ENCODE measurements at places on chromosomes 7 and 10. TPM values are rescaled to one million over a fixed set of nuclear protein-coding genes. Genes with fewer than 3 reads are reported as not detected.

EPHB6 gene
- 6.5 TPM for total RNA-seq

GRCh38 chr7:106243893-106244292 is 40.9 kb downstream of the NAMPT start:
- DNase-seq, result no peak

DNA sequence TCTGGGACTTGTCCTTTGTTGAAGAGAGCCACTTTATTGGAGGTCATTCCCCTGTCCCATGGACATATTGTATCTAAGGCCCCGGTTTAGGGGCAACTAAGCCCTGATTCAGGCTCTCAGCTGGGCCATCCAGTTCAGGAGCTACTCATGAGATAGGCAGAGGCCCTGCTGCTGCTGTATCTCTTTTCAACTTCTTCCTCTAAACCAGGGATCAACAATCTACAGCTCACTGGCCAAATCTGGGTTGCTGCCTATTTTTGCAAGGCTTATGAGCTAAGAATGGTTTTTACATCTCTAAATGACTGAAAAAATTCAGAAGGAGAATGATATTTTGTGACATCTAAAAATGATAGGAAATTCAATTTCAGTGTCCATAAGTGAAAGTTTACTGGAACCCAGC is 166.8 kb upstream of the GLI3 start:
- no peak for DNase-seq

GRCh38 chr10:6273351-6273750 is 70.6 kb downstream of the PFKFB3 start:
- no peak for DNase-seq

CUZD1 gene
- total RNA-seq, result 0.73 TPM

- DNase-seq, result no peak
These were observed 49.9 kb downstream of the CHST15 start for GRCh38 chr10:124043310-124044142.

DNA sequence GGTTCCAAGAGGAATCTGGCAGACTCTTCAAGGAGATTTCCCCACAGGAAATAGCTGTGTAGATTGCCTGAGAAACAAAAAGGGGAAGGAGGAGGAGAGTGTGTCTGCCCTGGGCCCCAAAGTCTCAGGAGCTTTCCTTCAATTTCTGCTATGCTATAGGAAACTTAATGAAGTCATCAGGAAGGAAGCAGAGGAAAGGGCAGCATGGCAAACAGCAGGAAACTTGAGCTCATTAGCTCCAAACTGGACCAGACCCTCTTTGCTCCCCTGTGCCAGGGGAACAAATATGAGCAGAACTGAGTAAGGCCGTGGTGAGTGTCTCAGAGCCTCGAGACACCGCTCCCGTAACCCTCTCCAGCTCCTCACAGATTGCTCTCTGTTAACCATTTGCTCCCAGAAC is 4.8 kb upstream of the KCNIP2 start:
- no peak for DNase-seq

- no peak for DNase-seq
These were observed 355.8 kb downstream of the SUGCT start for GRCh38 chr7:40490603-40490924.

PCDH15 gene
- 0.58 TPM for total RNA-seq

DNA sequence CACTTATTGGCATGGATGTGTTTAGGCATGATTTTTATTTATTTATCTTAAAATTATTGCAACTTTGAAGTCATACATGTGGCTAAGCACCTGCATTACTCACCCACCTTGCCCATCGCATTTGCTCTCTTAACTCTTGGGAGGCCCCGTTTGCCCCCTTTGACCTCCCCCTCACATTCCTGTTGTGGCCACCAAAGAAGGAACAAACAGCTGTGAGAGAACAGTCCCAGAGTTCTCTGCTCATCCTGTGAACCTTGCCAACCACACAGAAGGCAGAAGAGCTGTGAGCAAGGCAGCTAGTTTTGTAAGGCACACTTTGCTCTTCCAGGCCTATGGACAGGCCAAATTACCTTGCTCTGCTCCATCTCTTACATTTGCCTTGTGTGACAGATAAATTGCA is 23.6 kb upstream of the FGL2 start:
- DNase-seq, result no peak

DNA sequence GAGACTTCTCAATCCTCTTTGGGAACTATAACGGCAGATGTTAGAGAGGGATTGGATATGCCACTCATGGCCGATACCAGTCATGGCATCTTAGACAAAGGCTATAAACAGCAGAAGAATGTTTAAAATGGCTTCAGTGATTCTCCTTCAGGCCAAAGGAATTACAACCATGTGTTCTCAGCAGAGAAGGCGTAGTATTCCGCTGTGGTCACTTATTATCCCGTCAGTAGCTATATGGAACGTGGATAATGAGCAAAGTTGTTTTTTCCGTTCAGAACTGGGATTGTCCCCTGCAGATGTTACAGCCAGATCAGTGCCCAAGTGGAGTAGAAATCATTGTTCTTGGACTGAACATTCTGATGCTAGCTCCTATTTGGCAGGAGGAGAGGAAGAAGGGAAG is 43.1 kb downstream of the TEX36 start:
- no peak for DNase-seq

MMP21 gene
- total RNA-seq, result 0.32 TPM

DNA sequence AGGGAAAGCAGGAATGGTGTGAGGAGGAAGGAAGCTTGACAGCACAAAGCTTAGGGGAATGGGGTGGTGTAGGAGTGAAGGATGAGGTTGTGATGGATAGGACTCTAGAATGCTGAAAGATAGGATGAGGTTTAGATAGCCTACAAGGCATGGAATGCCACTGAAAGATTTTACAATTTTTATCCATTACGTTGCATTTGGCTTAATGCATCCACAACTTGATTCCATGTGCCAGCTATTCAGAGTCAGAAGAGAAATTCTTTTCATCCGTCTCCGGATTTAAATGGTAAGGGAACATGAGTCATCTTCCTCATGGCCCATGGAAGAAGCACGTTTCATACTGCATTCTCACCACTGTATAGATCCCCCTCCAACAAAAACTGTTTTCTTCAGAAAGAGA is 212.4 kb upstream of the BMPER start:
- DNase-seq, result no peak

- no peak for DNase-seq
These were observed 704.0 kb upstream of the LRRN3 start for GRCh38 chr7:110386913-110387312.

- DNase-seq, result peak; percentile 41
These were observed 228.8 kb downstream of the BMPER start for GRCh38 chr7:34133983-34134782.

- DNase-seq, result no peak
These were observed 349.7 kb downstream of the KIF20B start for GRCh38 chr10:90051053-90051452.

GRCh38 chr7:3386423-3387190 is 85.6 kb downstream of the SDK1 start:
- DNase-seq, result peak; percentile 36

DNA sequence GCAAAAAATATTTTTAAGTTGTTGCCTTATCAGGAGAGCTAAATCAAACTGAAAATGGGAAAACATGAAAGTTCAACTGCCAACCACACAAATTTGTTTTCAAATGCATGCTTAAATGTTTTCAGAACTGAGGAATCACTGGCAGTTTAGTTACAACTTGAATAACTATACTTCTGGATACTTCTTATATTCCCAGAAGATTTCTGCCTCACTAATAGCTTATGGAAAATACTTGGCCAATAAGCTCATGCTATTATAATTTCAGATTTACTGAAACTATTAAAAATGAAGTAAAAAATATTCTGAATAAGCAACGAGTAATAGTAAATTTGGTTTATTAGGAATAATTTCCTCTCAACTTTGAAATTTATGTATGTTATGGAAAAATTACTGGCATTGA is 222.2 kb downstream of the CDK14 start:
- no peak for DNase-seq

DNA sequence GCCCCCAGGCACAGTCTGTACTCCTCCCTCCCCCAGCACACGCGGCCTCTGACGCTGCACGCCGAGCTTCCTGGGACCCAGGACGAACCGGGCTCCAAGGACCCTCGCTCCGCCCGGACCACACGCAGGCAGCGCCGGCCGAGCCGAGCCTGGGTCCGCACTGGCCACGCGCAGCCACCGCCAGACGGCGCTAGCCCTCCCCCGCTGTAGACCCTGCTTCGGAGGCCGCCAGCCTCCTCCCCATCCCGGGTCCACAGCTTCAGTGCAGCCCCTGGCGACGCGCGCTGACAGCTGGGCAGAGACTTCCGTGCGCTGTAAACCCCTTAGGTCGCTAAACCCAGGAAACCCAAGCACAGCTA is 936 bp upstream of the TCERG1L start:
- DNase-seq, result no peak

RBM48 gene
- total RNA-seq, result 11.1 TPM

FXYD4 gene
- 1.0 TPM for total RNA-seq

TEX36 gene
- 0.26 TPM for total RNA-seq

ATRNL1 gene
- 1.1 TPM for total RNA-seq

DNA sequence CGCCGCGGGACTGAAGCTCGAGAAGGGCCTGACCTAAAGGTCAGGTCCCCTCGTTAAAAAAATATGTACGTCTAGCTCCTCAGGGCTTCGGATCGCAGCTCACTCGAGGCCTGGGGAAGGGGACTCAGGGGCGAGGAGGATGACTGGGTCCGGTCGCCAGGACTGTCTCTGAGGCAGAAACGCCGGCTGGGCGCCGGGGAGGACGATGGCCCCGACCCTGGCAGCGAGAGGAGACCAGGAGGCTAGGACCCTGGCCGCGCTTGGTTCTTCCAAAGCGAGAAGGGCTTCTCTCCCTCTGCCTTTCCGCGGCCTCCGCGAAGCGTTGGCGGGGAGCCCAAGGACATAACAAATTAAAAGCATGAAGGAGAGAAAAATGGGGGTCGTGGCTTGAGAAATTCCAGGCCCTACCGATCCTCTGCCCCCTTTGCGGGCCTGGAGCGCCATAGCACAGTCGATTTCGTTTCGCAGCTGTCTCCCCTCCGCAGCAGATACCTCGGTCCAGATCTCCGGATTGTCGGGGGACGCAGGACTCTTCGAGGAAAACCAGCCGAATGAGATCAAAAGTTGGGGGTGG is 3.1 kb downstream of the NKX2-3 start:
- no peak for DNase-seq

CCL24 gene
- 1.7 TPM for total RNA-seq

DNA sequence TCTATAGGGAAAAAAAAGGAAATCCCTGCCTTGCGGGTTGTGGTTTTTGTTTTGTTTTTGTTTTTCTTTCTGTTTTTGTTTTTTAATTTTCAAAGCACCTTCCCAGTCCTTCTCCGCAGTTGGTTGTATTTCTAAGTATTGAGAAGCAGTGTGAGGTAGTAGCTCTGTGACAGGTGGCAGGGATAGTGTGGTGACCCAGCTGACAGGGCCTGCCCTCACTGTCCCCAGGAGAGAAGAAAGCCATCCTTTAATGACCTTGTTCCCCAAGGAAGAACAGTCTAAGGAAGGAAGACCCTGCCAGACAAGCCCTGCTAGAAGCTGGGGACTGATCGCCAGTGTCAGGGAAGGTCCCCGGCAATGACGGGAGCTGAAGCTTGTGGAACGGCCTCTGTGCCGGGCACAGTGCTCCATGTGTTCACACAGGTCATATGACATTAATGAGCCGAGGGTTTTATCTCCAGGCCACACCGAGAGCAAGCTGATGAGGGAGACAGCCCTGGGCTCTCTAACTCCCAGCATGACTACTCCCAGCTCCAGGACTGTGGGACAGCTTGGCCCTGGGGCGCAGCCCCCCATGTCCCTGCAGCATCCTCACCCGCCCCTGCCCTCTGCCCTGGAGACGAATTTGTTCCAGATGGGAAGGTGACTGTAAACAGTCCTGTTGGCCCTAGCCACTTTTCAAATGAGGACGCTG is 69.0 kb upstream of the LRRC18 start:
- DNase-seq, result no peak

PAX4 gene
- total RNA-seq, result not detected

DNA sequence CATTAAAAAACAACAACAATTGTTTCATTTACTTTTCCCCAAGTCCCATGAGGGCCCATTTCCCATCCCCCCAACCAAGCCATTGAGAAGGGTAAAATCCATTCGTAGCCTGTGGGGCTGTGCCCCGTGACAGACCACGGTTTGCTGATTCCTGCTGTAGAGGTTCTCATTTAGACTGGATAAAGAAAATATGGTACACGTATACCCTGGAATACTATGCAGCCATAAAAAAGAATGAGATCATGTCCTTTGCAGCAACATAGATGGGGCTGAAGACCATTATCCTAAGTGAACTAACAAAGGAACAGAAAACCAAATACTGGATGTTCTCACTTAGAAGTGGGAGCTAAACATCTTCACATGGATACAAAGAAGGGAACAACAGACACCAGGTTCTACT is 44.9 kb downstream of the ZNF783 start:
- no peak for DNase-seq
